ENCODE measurements at places on chromosomes 7 and 10.
A peak's percentile ranks its signal among the peaks of the same experiment; 100 is the strongest.

DNA sequence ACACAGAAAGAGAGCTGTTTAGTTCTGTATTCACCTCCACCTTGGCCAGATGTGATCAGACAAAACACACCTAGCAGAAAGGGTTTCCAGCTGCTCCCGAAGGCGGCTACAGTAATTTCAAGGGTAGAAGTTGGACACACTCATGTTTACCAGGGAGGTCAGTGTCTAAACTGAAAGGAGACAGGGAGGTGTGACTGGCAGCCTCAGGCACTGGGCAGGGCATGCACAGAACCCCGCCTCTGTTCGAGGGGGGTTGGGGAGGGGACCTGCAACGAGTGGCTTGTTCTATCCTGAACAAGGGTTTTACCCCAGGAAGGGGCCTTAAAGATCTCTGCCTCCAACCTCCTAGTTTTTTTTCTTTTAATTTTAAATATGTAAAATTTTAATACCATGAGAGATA is 49.6 kb downstream of the BPGM start:
- DNase-seq: no peak

- DNase-seq: no peak
These were observed 74.8 kb downstream of the PARD3 start for GRCh38 chr10:34740321-34740720.

GRCh38 chr7:101560856-101561255 is 68.2 kb downstream of the MYL10 start:
- DNase-seq: no peak

DNA sequence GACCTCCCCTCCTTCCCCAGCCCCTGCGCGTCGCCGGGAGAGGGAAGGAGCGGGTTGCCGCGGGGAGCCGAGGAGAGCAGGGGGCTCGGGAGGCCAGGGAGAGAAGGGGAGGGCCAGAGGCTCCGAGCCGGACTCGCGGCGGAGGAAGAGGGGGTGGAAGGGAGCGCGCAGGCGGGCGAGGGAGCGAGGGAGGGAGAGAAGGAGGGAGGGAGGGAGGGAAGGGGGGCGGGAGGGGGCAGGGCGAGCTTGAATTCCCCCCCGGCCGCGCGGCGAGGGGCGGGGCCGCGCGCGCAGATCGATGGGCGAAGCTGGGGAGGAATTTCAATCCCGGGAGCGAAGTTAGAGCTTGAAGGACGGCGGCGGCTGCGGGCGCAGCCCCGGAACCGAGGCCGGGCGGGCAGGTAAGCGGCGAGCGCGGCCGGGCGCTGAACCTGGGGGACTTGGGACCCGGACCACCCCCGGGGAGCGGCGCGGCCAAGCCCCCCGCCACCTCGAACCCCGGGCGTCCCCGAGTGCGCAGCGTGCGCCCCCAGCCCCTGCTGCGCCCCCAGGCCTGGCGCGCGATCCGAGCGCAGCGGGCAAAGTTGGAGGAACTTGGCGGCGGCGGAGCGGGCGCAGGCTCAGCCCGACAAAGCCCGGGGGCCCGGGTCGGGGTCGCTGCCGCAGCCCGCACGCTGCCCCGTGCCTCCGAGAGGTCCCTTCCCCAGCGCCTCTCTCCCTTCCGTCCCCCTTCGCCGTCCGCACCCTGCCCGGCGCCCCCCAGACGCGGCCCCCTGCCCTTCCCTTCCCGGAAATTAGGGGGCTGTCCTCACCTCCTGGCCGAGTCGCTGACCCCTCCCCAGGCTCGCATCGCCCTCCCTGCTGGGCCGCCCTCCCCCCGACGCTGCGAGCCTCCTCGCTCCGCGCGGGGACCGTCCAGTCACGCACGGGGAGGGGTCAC is at the start of gene ELFN1:
TSS of gene ELFN1 (plus strand) at position 324 of the 940 bp plus-strand sequence. CDS start 74,320 bp downstream, outside the sequence.
- peak; percentile 32 for DNase-seq

DNA sequence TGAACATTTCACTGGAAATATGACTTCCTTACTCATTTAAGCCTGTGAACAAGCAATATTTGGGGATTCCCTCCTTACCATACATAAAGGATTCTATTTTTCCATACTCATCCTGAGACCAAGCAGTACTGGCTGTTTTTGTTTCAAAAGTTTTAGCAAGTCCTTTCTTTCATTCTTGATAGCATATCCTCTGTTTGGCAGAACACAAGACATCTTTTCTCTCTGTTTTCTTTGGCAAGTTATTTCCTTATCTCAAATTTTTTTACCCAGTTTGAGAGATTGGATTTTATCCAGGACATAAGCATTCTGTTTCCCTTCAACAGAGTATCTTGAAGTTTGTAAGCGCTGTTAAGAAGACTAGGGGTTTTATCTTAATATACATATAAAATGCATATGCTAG is 3.0 kb upstream of the WASL start:
- no peak for DNase-seq

- DNase-seq: peak; percentile 98
These were observed 126.2 kb downstream of the PRPF18 start for GRCh38 chr10:13712837-13713581.

DNA sequence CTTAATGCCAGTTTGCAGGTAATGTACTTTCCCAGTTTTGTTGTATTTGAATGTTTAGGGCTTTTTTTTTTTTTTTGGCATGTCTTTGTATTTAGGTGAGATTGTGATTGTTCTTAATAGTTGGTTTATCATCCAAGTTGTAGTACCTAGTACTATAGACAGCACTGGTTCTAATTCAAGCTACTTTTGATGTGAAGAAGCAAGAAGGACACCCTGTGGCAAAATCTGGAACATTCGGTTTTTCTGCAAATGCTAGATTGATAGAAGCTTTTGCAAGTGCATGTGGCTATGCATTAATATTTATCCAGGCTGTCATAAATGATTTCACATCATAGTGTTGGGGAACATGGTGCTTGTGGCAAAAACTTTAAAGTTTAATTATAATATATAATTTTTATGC is 248.9 kb downstream of the FOXP2 start:
- DNase-seq: peak; percentile 24

GRCh38 chr7:135539629-135540028 is 18.1 kb upstream of the NUP205 start:
- DNase-seq: no peak

DNA sequence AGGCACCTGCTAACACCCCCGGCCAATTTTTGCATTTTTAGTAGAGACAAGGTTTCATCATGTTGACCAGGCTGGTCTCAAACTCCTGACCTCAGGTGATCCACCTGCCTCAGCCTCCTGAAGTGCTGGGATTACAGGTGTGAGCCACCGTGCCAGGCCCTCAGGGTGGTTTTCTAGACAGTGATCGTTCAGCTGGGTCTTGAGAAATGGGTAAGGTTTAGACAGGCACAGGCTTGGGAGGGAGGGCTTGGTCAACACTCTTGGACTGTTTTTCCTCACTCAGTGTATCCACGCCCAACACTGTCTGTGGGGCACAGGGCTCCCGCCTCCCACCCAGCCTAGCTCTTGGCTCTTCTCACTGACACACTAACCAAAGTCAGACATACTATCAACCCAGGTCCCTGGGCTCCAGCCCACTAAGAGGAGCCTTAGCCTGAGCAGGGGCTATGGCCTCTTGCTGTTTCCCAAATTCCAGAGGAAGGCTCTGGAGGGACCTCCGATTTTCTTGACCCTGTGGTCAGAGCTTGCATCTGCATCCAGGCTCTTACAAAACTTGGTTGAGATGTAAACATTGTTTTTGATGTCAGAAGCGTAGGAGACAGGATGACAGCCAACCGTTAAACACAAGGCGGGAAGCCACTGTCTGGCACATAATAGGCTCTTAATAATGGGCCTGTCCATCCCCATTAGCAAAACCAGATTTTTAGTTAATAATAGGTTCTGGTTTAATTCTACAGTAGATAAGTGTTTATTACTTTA is 143.9 kb downstream of the PRKAG2 start:
- no peak for DNase-seq

DNA sequence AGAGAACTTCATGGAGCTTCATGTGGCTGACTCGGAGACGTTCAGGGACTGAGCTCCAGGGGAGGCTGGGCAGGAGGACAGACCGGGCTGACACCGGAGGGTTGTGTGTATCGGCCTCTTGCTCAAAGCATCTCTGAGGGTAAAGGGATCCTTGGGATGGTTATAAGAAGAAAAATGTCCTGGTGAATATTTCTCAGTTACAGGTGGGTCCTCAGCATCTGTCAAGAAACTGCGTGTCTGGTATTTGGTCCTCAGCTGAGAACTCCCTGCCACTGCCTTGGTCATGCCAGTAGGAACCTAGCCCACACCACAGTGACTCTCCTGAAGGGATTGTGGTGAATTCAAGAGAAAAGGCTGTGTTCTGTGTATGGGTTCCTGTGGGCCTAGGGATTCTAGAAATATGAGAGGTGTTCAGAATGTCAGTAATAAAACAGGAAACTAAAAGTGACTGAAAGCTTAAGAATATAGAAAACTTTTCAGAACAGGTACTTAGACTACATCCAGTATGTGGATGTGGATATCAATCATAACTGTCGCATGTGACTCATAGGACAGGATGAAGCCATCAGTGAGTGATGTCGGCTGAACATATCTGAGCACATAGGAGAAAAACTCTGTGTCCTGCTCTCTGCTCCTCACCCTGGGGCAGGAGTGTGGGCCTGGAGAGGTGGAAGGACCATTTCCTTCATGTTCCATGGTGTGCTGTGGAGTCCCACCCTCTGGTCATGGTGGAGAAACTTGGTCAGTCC is 28.4 kb downstream of the MBL2 start:
- no peak for DNase-seq

- DNase-seq: no peak
These were observed 854 bp downstream of the MTG1 start for GRCh38 chr10:133394801-133395221.

GRCh38 chr10:33684211-33684611 is 349.7 kb upstream of the NRP1 start:
- DNase-seq: no peak

GRCh38 chr10:43075612-43076003 is 1.3 kb upstream of the RET start:
- no peak for DNase-seq

GRCh38 chr10:26739071-26739631 is 41.6 kb downstream of the PDSS1 start:
- no peak for DNase-seq

DNA sequence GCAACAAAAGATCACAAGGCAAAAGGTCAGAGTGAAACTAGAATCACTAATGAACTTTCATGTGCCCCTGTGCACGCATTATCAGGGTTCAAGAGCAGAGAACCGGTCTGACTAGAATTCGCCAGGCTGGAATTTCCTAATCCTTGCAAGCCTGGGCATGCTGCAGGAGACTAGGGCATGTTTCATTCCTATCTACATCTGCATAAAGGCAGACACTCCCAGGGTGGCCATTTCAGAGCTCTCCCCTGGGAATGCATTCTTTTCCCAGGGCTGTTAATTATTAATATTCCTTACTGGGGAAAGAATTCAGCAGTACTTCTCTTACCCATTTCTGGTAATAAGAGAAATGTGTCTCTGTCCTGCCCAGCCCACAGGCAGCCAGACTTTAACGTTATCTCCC is 90.5 kb downstream of the CDC14C start:
- no peak for DNase-seq

GRCh38 chr10:77686650-77687417 is 49.2 kb upstream of the KCNMA1 start:
- DNase-seq: no peak

- no peak for DNase-seq
These were observed 72.0 kb upstream of the BTBD16 start for GRCh38 chr10:122199070-122199469.

DNA sequence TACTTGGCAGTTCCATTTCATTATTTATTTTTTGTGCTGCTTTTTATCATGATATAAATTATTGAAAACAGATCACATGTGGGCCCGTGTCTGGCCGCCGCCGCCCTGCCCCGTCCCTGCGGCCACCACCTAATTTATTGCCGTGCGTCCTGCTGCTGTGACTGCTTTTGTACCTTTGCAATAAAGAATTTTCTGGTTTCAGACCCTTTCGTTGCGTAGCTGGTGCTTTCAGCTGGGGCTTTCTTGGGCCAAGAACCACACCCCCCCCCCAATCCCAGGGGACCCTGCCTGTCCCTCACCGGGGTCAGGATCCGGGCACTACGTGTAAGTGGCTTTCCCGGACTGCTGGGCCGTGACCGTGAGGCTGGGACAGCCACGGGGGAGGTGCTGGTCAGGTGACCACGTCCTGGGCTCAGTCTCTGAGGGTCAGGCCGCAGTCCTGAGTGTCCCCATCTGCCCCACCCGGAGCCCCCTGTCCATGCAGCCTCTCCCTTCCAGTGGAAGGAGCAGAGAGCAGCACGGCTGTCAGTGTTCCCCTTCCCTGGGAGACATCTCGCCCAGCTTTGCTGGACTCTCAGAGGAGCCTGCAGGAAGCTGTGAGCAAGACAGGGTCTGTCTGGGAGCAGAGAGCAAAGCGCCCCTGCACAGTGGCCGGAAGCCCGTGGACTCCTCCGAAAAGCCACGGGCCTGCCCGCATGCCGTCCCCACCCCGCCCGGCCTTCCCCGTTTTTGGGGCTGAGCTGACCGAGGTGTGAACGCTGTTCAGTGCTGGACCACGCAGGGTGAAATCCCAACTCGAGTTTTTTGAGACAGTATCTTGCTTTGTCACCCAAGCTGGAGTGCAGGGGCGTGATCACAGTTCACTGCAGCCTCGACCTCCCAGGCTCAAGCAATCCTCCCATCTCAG is 12.6 kb downstream of the MAFK start:
- no peak for DNase-seq

- DNase-seq: peak; percentile 35
These were observed 268.9 kb upstream of the SEMA3C start for GRCh38 chr7:81187753-81188152.

- DNase-seq: no peak
These were observed 21.5 kb upstream of the ZNF800 start for GRCh38 chr7:127413962-127414361.

GRCh38 chr10:100148353-100149211 is 37.2 kb downstream of the ERLIN1 start:
- peak; percentile 35 for DNase-seq

- no peak for DNase-seq
These were observed 227.8 kb downstream of the CELF2 start for GRCh38 chr10:11245510-11245909.

DNA sequence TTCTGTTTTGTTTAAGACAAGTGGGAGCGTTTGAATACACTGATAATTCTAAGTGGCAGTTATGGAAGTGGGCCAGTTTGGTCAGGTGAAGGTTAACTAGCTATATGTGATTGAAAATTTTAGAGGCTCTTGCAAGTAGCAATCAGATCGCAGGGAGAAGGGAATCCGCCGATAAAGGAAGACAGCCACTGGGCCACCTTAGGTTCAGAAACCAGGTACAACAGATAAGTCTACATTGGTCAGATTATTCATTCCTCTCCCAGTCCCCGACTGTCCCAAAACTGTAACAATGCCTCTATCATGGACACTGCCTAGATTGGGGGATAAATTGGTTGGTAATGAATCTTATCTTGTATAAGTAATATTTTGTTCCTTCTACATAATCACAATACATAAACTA is 8.9 kb downstream of the ANK3 start:
- no peak for DNase-seq

- no peak for DNase-seq
These were observed 2.4 kb downstream of the GPR158 start for GRCh38 chr10:25177093-25177753.

- DNase-seq: peak; percentile 12
These were observed 560.9 kb downstream of the SDK1 start for GRCh38 chr7:3861941-3862340.

- DNase-seq: peak; percentile 54
These were observed 21.9 kb downstream of the PDCD4 start for GRCh38 chr10:110893559-110894179.

GRCh38 chr10:3783682-3784432 is 1.2 kb downstream of the KLF6 start:
- peak; percentile 94 for DNase-seq

- no peak for DNase-seq
These were observed 12.7 kb downstream of the STEAP2 start for GRCh38 chr7:90224195-90224594.

- no peak for DNase-seq
These were observed 177.9 kb downstream of the TNS3 start for GRCh38 chr7:47404010-47404409.

Measured in AG10803 (cell line).